ENCODE measurements at places on chromosomes 2 and 18.

DNA sequence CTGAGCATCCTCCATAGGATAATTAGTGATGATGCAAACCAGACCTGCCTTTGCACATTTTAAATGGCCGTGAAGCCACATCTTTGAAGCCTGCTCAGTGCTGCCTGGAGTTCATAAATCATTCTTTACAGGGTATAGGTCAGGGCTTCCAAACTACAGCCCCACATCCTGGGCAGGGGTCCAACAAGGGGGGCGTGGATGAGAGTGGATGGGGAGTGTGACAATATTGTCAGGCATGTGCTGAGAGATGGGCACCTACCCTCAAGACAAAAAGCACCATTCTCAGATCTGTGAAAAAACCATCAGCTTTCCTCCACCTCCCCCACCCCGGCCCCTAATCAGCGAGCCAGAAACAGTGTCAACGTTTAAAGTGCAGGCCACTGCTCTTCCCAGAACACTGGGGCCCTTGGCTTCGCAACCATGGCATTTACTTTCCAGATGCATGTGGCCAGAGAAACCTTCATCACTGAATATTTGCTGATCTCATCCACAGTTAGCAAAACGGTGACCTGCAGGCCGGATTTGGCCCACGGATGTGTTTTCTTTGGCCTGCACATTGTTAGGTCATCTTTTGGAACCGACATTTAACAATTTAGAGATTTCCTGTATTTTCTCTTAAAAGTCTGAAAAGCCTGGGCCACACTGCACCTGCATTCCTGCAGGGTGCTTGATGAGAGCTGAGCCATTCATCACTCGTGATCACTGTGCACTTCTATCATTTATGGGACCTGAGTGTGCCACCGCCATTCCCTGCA lies 130.7 kb downstream of the ANKRD44 start:
- no peak for DNase-seq

DNA sequence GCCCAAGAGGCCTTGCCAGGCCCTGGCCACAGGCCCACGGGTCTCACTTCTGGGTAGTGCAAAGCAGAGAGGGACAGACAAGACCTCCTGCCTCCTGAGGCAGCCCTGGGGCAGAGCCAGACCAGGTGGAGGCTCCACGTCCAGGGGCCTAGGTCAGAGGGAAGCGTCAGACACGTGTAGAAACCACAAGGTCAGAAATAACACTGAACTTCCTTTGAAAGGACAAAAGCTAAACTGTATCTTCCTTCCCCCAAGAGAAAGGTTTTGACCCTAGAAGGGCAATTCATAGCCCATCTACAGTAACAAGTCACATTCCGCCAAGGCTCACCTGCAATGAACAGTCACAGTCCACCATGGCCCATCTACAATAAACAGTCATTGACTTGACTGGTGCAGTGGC lies 17.9 kb downstream of the SDC1 start:
- no peak for DNase-seq

GRCh38 chr2:227822416-227823003 lies 8.9 kb downstream of the CCL20 start:
- no peak for DNase-seq

GRCh38 chr2:106065983-106066820 lies 127.9 kb downstream of the UXS1 start:
- DNase-seq, result no peak
